Anterior cingulate cortex (tissue), 58 donors: ENCODE measurements at places on chromosomes 5 and 9.
A peak's percentile ranks its signal among the peaks of the same experiment; 100 is the strongest.

DNA sequence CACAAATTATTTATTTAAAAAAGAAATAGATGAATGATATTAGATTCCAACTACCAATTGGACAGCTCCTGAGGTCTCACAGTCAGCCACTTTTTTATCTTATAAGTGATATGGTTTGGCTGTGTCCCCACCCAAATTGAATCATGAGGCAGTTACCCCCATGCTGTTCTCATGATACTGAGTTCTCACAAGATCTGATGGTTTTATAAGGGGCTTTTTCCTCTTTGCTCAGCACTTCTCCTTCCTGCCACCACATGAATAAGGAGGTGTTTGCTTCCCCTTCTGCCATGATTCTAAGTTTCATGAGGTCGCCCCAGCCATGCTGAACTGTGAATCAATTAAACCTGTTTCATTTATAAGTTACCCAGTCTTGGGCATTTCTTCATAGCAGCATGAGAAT, 12.9 kb downstream of the NLN start:
- DNase-seq, result no peak

- DNase-seq, result no peak
These were observed 34.8 kb downstream of the TMEM252 start for GRCh38 chr9:68505681-68506409.

DNA sequence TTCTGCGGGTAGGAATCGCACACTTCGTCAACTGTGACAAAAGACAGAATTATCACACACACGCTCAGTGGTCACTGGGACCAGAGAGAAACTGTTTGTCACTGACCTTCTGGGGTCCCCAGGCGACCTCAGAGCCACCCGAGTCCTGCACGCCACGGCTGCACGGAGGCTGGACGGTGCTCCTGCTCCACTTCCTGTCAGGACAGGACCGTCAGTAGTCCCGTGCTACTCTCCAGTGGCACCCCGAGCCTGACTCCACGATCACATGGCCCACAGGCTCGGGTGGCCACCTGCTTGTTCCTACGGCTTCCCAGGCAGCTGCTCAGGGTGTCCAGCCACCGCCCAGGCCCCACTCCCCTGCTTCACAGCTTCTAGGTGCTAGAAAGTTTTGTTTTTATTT, 17.9 kb downstream of the MRNIP start:
- no peak for DNase-seq

DNA sequence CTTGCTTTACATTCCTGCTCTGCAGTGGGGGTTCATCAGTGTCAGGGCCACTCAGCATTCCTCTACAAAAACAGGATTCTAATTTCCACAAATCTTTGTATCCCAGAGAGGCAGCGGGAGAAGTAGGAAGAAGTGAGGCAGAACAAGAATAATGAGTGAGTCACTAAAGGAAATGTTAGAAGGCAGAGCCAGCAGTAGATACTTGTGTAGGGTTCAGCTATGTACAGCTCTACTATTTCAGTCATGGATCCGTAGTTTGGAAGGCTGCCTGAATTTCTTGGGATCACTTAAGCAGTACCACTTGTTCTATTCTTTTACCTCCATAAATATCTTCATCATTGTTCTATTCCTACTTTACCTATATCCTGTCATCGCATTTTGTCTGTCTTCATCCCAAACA, 246.3 kb upstream of the TLE4 start:
- no peak for DNase-seq

DNA sequence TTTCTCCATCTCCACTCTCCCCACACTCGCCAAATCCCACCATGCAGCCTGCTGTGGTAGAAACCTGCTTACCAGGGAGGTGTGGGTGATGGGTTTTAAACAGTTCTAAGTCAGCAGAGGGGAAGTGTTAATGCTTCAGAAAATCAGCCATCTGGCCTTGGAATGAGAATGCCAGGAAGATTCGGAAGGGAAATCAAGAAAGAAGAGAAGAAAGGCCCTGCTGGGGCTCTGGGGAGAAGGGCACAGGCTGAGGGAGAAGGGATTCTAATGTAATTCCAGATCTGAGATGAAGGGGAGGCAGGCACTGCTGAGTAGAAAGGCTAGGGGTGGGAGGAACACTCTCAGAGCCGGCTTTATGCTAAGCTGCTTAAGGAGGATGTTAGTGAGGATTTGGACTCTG, 434.7 kb upstream of the DMAC1 start:
- no peak for DNase-seq

DNA sequence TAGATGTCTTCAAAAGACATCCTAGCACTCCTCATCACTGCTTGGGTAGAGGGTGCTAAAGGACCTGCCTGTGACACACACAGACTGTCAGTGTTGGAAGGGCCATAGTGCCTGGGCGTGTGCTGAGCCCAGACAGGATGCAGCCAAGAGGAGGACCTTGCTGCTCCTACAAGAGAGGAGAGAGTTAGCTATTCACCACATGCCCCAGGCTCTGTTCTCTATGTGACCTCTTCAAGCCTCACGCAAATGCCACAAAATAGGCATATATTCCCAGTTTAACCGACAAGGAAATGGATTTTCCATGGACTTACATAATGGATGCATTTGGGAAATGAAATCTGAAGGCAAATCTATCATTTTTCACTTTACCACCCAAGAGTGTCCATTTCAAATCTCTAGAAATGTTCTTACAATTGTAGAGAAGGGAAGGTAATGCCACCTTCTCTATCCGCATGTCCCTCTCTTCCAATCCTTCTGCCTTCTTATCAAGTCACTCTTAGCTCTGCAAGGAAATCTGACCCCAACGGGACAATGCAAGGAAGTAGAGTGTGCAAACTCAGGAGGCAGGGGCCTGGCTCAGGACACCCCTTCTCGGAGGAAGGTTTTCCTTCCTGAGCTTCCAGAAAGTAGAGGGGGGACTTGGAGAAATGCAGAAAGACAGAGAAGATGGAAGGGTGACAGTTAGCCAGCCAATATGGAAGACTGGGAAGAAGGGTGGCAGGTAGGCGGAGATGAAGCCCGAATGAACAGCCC, 49.5 kb downstream of the TRIM32 start:
- DNase-seq, result no peak

GRCh38 chr5:36162810-36163486, 11.0 kb downstream of the SKP2 start:
- DNase-seq, result no peak

- DNase-seq, result peak; percentile 63
These were observed 27.9 kb upstream of the MGAT1 start for GRCh38 chr5:180830253-180831138.

DNA sequence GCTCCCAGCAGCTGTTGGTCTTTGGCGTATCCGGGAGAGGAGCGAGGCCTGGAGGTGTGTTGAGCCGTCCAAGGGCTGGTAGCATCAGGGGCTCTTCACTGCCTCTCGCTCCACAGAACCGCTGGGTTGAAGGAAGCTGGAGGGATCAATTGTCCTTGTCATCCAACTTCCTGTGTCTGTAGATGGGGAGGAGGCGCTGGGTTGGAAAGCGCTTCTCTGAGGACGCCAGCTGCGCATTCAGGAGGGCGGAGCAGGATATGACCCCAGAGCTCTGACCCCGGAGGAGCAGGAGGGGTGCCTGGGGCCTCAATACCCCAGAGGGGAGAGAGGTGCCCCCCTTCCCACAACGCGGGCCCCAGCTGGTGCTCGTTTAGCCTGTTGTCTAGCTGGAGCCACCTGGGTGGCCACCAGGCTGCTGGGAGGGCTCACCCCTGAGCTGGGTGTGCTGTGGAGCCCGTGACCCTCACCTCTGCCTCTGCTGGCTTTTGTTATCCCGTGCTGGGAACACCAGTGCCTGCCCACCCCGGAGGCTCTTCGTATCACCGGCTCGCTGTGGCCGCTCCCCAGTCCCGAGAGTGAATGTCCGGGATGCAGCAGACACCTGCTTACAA, 2.0 kb upstream of the DBH start:
- DNase-seq, result no peak

DNA sequence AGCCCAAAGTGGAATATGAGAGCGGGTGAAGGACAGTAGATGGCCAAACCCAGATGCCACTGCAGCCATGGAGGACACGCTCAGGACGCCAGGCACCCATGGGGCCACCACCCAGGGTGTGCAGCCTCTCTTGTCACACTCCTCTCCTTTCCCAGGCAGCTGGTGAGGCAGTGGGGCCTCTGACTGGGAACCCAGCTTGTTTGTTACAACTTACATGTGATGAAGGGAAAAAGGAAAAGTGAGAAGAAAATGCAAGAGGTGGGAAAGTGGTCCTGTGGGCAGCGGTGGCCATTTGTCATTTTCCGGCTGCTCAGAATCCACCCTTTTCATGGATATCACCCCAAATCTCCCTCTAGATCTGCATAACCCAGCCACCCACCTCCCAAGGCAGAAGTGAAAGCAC, 62.7 kb upstream of the UNC5A start:
- no peak for DNase-seq
